T-helper 2 cell (primary cell): ENCODE measurements at places on chromosomes 2 and 18.

- DNase-seq: peak; percentile 66
Observed at GRCh38 chr2:29114946-29115609, at the start of gene CLIP4. TSS of gene CLIP4 (plus strand) at chr2:29115415. CDS start at chr2:29121389, 5,974 bp downstream.

DNA sequence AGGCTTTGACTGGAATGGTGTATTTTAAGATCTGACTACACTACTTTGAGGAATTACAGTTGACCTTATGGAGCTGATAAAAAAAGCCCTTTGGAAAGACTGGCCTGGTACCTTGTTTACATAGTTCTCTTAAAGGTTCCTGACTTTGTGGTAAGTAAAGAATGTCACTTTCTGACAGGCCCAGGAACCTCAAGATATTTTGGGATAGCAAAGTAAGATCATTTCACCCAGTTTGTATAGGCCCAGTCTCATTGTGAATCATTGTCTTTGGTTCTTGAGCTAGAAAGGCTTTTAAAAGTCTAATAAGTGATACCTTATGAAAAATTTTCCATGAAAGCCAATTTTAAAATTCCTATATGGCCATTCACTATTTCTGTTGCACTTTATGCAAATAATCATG lies 316.3 kb upstream of the LRRTM4 start:
- DNase-seq: no peak

- DNase-seq: no peak
Observed at GRCh38 chr2:126907671-126908070, 9.0 kb downstream of the TEX51 start.

DNA sequence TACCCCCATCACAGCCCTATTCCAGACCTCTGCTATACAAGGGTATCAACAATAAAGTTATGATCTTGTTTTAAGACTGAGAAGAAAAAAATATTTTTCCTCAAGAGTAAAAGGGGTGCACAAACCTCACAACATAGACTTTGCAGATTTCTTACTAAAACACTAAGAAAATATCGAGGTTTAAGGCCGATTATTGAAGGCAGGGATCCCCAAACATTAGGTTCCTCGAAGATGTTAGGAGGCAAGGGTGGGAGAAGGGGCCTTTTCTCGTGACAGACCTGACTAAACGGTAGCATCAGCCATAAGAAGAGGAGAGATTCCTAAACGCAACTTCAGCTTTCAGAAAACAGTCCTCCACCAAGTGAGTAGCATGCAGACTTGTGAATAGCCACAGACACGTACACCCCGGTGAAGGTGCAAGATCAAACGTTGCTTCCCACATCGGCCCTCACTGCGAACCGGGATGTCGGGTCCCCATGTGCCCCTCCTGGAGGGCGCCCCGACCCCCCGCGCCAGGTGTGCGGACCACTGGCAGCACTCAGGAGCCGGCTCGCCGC lies 678 bp downstream of the PIAS2 start:
- DNase-seq: no peak

GRCh38 chr2:96551605-96552314 lies 15.2 kb downstream of the ARID5A start:
- DNase-seq: no peak

- DNase-seq: no peak
Observed at GRCh38 chr2:207883002-207883780, 113.5 kb upstream of the FZD5 start.

DNA sequence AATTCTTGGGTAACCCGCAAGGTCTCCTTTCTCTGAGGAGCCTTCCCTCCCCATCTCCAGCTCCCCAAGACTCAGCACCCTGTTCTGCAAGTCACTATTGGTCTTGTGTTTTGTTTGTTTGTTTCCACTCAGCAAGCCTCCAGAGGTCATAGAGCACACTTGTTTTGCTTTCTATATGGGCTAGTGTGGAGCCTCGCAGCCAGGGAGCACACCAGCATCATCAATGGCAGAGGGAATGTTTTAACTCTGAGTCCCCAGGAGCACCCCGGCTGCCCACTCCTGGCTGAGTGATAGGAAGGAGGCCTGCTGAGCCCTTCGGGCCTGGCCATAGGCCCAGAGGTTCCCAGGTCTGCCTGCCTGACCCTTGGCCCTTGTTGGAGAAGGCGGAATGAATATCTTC lies 36.6 kb downstream of the GLI2 start:
- no peak for DNase-seq
